Right lung (tissue), 10 donors: ENCODE measurements at places on chromosomes 12 and 14. TPM values are rescaled to one million over a fixed set of nuclear protein-coding genes. Genes with fewer than 3 reads are reported as not detected.

- DNase-seq = no peak
Measured at GRCh38 chr12:27008081-27008480, 6.1 kb downstream of the TM7SF3 start.

GRCh38 chr14:91378930-91379578, 38.6 kb downstream of the CCDC88C start:
- no peak for DNase-seq

- no peak for DNase-seq
Measured at GRCh38 chr12:16785524-16785923, 179.6 kb upstream of the LMO3 start.

Gene CLEC2A
- not detected for polyA plus RNA-seq

GRCh38 chr12:109244073-109244472, 65.0 kb downstream of the FOXN4 start:
- no peak for DNase-seq

DNA sequence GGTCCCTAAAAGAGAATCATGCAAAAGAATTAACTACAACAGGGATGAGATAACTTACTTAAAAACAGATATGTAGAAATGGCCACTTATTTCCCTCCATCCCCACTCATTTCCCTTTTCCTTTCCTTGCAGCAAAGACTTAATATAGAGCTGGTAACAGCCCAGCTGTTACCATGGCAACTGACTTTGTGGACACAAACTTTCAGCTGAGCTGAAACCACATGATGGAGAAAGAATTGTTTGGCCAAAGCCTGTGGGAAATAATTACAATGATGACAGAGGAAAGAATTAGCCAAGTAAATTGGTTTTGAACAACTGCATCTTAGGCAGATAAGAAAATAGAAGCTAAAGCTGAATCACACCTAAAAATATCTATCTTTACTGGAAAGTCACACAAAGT, 364.9 kb downstream of the GALC start:
- DNase-seq = peak; percentile 82

- no peak for DNase-seq
Measured at GRCh38 chr12:65532162-65532561, 253.7 kb downstream of the MSRB3 start.

Gene ATXN3
- polyA plus RNA-seq = 30.5 TPM

Gene TPH2
- not detected for polyA plus RNA-seq

DNA sequence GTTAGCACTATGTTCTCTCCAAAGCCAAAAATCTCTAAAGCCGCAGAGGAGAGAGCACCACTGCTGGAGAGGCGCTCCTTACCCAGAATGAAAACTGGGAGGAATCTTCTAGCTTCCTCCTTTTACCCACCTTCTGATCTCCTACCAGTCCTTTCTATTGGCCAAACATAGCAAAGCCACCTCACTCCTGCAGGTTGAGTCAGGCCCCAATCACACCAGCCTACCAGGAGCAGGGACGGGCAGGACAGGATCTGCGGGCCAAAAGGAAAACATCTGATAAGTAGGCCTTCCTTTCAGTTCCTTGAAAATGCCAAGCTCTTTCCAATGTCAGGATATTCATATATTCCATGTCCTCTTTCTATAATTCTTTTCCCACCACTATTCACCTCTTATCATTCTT, 197.7 kb upstream of the CNOT2 start:
- no peak for DNase-seq

- DNase-seq = no peak
Measured at GRCh38 chr12:108843187-108843586, 14.2 kb downstream of the SSH1 start.

GRCh38 chr12:4288296-4289131, 15.0 kb downstream of the CCND2 start:
- no peak for DNase-seq

DNA sequence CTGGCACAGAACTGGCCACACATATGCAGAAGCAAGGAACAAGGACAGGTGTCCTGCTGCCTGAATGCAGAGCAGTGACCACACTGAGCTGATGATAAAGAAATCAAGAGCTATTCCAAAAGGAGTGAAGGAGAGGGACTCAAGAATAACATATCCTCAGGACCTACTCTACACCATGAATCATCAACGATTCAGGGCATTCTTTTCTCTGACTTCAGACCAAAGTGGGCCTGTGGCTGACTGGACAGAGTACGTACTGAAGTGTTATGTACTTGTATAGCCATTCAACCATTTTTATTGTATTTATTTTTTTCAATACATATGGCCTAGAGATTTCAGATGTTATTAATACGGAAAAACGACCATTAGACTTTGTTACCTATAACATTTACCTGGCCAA, 177.5 kb upstream of the TMTC1 start:
- no peak for DNase-seq

- DNase-seq = peak; percentile 24
Measured at GRCh38 chr12:111269718-111270117, 99.2 kb downstream of the PHETA1 start.

DNA sequence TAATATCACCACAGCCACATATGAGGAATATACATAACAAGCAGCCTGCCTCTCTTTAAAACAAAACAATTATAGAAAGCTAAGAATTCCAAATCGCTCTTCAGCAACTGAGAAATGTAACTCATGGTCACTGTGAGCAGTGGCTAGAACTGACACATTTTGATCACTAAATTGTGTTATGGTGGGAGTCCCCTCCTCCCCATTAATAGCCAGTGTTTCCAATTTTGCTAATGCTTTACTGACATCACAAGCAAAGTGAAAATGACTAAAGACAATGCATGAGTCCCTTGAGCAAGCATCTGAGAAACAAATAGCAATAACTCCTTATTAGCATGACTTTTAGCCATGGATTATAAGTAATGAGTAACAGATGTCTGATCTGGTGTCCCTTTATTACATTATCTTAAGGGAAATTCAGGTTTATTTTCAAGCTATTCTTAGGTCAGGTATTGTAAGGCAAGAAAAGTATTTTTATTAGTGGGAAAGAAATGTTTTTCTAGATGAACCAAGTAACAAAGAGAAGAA, 148.3 kb downstream of the KCNH5 start:
- DNase-seq = no peak

- DNase-seq = no peak
Measured at GRCh38 chr14:49545716-49546115, 40.5 kb downstream of the RPS29 start.

DNA sequence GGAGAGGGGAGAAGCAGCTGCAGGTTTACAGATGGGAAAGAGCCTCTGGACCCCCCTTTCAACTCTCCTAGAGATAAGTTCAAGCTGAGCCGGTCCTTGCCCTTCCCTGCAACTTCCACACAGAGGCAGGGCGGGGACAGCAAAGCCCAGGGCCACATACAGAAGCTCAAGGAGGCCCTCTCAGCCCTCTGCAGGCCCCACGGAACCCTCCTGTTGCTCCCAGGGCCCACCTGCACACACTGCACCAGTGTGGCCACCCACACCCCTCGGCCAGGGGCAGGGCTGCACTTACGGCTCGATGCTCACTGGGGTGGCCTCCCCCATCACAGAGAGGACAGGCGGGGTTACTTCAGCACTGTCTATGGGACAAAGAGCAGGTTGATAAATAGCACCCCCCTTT, 13.0 kb upstream of the PNMA1 start:
- no peak for DNase-seq

Gene FGD6
- 16.1 TPM for polyA plus RNA-seq

DNA sequence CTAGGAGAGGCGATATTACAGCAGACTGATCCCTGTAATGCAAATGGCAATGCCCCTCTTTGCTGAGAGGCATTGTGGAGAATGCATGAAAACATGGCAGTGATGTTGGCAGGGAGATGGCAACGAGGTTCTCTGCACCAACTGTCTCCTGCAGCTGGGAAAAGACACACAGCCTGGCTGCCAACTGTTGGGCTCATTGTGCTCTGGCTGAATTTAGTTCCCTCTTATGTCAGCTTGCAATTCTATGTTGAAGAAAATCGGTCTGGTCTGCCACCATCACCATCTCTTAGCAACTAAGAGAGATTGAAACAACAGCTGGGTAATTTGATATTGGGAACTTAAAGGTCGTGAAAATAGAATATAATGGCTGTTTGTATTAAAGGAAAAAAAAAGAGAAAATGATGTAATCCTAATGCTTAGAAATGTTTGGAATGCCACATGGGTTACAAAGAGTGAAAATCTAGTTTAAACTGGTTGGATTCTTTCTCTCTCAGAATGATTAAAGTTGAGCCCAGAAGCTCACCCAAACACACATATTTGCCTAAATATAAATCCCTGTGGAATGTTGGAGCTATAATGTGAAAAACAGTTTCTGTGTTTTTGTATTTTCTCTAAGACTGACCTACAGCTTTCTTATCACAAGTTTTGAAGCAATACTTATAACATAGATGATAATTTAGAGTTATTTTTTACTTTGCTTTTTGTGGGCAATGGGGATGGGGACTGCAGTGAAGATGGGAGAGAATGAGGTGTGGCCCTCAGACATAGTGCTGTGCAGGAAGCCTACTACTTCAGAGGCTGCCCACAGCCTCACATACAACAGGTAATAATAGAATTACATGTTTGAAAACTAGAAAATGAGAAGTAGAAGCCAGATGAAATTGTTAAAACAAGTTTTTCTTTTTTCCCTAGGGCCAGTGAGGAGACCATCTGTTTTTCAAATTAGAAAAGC, 143.7 kb downstream of the AKAP6 start:
- peak; percentile 45 for DNase-seq

Gene WNT1
- polyA plus RNA-seq = not detected

GRCh38 chr14:75442642-75443041, 14.8 kb downstream of the JDP2 start:
- DNase-seq = no peak

DNA sequence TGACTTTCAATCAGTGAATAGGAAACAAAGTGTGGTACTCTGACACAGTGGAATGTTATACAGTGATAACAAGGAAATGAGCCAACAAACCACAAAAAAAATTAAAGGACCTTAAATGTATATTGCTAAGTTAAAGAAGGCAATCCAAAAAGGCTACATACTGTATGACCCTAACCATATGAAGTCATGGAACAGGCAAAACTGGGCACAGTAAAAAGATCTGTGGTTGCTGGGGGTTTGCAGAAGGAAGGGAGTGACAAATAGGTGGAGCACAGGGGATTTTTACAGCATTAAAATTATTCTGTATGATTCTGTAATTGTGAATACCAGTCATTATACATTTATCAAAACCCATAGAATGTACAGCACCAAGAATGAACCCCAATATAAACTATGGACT, 112.6 kb downstream of the KCNC2 start:
- DNase-seq = no peak

Gene ZNF10
- polyA plus RNA-seq = 33.5 TPM

- DNase-seq = no peak
Measured at GRCh38 chr12:78155546-78155945, 324.9 kb downstream of the NAV3 start.

Gene PPP1R36
- polyA plus RNA-seq = 0.68 TPM

Gene TAS2R7
- not detected for polyA plus RNA-seq

GRCh38 chr12:49975318-49975761, 2.6 kb downstream of the AQP6 start:
- DNase-seq = no peak

DNA sequence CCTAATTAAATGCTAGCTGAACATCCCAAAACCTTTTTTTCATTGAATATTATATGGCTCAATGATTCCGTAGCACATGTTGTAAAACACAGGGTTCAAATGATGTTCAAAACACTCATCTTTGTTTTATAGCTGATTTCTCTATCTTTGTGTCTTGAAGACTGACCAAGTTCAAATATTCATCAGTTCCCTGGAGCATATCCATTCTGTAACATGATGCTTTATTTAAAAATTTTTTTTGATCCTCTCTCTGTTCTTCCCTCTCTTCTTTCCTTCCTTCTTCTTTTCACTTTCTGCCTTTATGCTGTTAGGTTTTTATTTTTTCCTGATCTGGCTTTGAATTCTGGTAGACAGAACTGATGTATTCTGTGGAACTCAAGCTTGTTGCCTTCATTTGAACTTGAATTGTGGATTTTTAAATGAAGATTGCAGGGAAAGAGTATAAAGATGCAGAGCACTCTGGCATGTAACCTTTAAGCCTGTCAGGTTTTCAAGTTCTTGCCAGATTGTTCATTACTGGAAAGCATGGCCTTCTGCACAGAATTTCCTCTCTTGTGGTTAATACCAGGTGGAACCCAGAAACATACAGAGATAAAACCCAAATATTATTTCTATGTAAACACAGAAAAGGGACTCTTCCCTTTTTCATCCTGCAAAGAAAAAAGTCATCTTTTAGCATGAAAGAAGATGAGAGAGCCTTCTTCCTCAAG, 39.5 kb downstream of the PROX2 start:
- no peak for DNase-seq

Gene ST8SIA1
- 9.6 TPM for polyA plus RNA-seq
